NB4 (cell line): ENCODE measurements at places on chromosomes 12 and 14.

GRCh38 chr12:89427508-89428156 is 75.3 kb upstream of the DUSP6 start:
- DNase-seq, result peak; percentile 64

DNA sequence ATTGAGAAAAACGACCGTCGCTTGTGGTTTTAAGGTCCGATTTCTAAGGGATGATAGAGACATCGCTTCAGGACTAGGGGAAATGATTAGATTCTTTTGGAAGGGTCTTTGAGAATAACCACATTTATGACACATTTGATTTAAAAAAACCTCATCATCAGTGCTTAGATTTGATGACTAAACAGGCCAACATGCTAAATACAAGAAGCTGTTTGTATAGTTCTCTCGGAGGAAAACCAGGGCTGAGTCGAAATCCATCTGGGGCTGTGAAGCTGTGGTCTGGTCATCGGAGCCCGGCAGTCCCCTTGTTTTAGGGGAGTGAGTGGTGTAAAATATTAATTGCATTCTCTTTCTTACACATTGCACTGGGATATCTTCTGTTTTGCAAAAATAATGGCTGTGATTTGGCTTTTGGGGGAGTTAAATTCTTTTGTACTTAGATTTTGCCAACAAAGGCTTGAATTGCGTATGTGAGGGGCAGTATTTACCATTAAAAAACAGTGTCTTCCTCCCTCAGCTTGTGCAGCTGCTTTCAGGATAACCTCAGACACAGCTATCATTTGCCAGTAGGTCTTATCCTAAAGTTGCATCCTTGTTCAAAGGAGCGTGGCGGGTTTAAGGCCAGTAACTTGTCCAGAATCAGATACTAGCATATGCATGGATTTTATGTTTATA is 550 bp downstream of the GNG2 start:
- DNase-seq, result no peak

GRCh38 chr12:56551070-56551469 is 29.4 kb downstream of the RBMS2 start:
- DNase-seq, result no peak

DNA sequence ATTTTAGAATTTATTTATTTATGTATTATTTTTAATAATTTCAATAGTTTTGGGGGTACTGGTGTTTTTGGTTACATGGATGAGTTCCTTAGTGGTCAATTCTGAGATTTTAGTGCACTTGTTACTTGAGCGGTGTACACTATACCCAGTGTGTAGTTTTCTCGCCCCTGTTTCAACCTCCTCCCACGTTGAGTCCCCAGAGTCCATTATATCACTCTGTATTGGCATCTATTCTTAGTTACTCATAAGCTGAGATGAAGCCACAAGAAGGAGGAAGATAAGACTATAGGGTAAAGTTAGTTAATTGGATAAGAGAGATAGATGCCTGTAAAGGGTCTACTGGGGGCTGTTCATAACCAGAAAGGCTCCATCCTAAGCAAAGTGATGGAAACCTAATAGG is 4.0 kb downstream of the C1S start:
- DNase-seq, result no peak
